ENCODE measurements at places on chromosomes 7 and 10. TPM values are rescaled to one million over a fixed set of nuclear protein-coding genes. Genes with fewer than 3 reads are reported as not detected.

- H3K4me3 ChIP-seq: no peak overlapping the region
- H3K27me3 ChIP-seq: no peaks in the 10 kb centered on the region
- H3K27ac ChIP-seq: no peak overlapping the region
- H3K4me1 ChIP-seq: no peaks in the 10 kb centered on the region
- H3K36me3 ChIP-seq: no peaks in the 10 kb centered on the region
- no peak for DNase-seq
These were observed 18.9 kb downstream of the BHLHA15 start for GRCh38 chr7:98229991-98230745.

DNA sequence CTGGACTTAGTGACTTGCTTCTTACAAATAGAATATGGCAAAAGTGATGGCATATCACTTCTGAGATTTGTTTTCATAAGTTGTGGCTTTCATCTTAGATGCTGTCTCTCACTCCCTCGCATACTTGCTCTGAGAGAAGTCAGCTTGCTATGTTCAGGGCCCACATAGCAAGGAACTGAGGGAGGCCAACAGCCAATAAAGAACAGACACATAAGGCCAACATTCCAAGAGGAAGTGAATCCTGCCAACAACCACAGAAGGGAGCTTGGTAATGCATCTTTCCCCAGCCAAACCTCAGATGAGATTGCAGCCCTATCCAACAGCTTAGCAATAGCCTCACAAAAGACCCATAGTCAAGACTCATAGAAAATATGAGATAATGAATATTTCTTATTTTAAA is 39.2 kb upstream of the DMTF1 start:
- H3K27me3 ChIP-seq: peaks cover 11% of the 10 kb centered on the region
- no peak overlapping the region for H3K4me3 ChIP-seq
- peaks cover 2% of the 10 kb centered on the region for H3K4me1 ChIP-seq
- no peak overlapping the region for H3K27ac ChIP-seq

- H3K36me3 ChIP-seq: no peaks in the 10 kb centered on the region
- no peak overlapping the region for H3K4me3 ChIP-seq
- H3K27ac ChIP-seq: no peak overlapping the region
- H3K27me3 ChIP-seq: peaks cover 4% of the 10 kb centered on the region
- no peaks in the 10 kb centered on the region for H3K4me1 ChIP-seq
These were observed 86.8 kb upstream of the CSTF2T start for GRCh38 chr10:51786016-51786683.

- DNase-seq: no peak
- H3K4me3 ChIP-seq: no peak overlapping the region
- peaks cover 72% of the 10 kb centered on the region for H3K36me3 ChIP-seq
- no peaks in the 10 kb centered on the region for H3K27me3 ChIP-seq
- H3K4me1 ChIP-seq: peaks cover 40% of the 10 kb centered on the region
- no peak overlapping the region for H3K27ac ChIP-seq
These were observed 29.3 kb upstream of the CRYGN start for GRCh38 chr7:151469281-151469680.

- DNase-seq: peak; percentile 26
- H3K27ac ChIP-seq: no peak overlapping the region
- peaks cover 56% of the 10 kb centered on the region for H3K4me1 ChIP-seq
- no peak overlapping the region for H3K4me3 ChIP-seq
These were observed 34.5 kb downstream of the SMURF1 start for GRCh38 chr7:99109108-99110051.

- H3K27ac ChIP-seq: no peak overlapping the region
- no peak for DNase-seq
- H3K36me3 ChIP-seq: no peaks in the 10 kb centered on the region
- H3K4me1 ChIP-seq: no peaks in the 10 kb centered on the region
- H3K4me3 ChIP-seq: no peak overlapping the region
These were observed 208.8 kb downstream of the KCNMA1 start for GRCh38 chr10:77428691-77429395.

GRCh38 chr7:100589341-100589947 is 3.3 kb downstream of the FBXO24 start:
- H3K27me3 ChIP-seq: peaks cover 8% of the 10 kb centered on the region
- H3K27ac ChIP-seq: no peak overlapping the region
- peaks cover 7% of the 10 kb centered on the region for H3K4me1 ChIP-seq
- H3K4me3 ChIP-seq: no peak overlapping the region
- H3K36me3 ChIP-seq: no peaks in the 10 kb centered on the region

GRCh38 chr10:122490268-122490667 is 28.9 kb downstream of the HTRA1 start:
- no peaks in the 10 kb centered on the region for H3K36me3 ChIP-seq
- peaks cover 11% of the 10 kb centered on the region for H3K27me3 ChIP-seq
- H3K4me1 ChIP-seq: peaks cover 15% of the 10 kb centered on the region
- H3K27ac ChIP-seq: no peak overlapping the region

DNA sequence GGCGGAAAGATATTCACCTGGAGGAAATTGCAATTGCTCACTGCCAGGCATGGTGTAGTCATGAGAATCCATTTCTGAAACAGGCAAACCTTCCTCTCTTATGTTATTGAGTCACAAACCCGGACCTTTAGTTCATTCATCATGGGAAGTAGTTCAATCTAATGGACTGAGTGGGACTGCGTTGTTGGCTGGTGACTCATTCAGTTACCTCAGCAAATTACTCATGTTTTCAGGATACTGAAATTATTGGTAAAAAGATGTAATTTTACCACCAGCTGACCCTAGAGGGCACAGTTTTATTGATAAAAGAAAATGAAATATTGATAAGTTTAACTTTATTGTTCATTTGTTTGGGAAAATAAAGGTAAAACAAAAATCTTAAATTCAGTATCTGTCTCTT is 1194.4 kb upstream of the SORCS1 start:
- H3K27ac ChIP-seq: no peak overlapping the region
- no peaks in the 10 kb centered on the region for H3K36me3 ChIP-seq
- no peak overlapping the region for H3K4me3 ChIP-seq
- H3K27me3 ChIP-seq: no peaks in the 10 kb centered on the region
- H3K4me1 ChIP-seq: no peaks in the 10 kb centered on the region
- no peak for DNase-seq

DNA sequence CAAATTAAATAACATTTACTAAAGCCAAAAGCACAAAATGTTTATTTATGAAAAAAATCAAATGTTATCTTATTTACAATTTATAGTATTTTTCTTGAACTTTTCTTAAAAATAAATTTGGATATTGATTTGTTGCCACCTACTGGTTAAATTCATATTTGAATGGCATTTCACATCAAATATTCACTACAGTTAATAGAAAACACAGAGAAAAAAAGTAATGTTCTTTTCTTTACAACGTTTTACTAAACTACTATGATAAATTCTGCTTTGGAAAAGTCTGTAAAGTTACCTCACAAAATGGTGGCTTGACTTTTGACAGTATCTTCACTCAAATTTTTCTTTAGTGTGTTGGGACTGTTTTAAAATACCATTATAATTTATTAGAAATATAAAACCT is 52.7 kb downstream of the SRPK2 start:
- no peaks in the 10 kb centered on the region for H3K27me3 ChIP-seq
- H3K36me3 ChIP-seq: no peaks in the 10 kb centered on the region
- no peak overlapping the region for H3K27ac ChIP-seq
- peaks cover 17% of the 10 kb centered on the region for H3K4me1 ChIP-seq

DNA sequence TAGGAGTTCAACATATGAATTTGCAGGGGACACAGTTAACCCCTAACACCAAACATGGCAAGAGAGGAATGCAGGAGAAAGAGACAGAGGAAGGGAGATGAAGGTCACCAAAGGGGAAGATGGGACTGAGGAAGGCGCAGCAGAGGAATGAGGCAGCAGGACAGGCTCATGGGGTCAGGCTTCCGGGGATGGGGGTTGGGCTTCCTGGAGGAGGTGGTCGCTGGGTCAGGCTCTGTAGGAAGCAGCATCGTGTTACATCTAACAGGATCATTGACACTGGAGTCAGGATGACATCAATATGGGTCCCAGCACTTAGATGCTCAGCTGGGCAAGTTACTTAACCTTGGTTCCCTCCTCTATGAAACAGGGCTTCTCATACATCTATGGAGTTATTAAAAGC is 113.2 kb downstream of the NPTX2 start:
- no peaks in the 10 kb centered on the region for H3K36me3 ChIP-seq
- no peak for DNase-seq
- H3K4me1 ChIP-seq: no peaks in the 10 kb centered on the region
- H3K4me3 ChIP-seq: no peak overlapping the region
- H3K27ac ChIP-seq: no peak overlapping the region

DNA sequence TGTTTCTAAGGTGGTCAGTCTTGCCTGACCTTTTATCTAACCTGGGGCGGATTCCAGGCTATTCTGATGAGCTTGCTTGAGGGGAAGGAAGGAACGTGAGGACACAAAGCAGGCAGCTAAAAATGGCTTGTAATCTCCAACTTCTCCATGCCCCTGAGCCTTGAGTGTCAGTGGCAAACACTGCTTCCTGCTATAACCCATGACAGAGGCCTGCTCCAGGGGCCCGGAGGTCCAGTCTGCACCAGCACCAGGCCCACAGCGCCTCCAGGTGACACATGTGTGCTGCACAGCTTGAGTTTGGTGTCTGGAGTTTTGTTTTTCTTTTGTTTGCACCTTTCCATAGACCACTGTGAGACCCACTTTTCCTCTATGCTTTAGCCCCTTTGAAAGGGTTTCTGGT is 207.9 kb downstream of the PAXIP1 start:
- no peaks in the 10 kb centered on the region for H3K36me3 ChIP-seq
- no peak overlapping the region for H3K4me3 ChIP-seq

DNA sequence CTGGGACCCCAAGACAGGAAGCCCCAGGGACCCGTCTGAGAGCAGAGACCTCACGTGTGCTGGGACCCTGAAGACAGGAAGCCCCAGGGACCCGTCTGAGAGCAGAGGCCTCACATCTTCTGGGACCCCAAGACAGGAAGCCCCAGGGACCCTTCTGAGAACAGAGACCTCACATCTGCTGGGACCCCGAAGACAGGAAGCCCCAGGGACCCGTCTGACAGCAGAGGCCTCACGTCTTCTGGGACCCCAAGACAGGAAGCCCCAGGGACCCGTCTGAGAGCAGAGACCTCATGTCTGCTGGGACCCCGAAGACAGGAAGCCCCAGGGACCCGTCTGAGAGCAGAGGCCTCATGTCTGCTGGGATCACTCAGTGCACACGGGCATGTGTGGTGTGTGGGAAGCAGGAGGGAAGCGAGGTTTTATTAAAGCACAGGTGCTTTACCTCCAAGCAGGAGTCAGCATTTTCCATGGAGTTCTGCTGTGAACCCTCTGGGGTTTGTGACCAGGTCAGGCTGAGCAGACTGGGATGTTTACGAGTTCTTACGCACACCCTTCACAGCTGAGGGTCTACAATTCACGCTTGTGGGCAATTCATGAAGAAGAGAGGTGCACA is 590.6 kb downstream of the DNAJB6 start:
- peaks cover 3% of the 10 kb centered on the region for H3K36me3 ChIP-seq
- no peak for DNase-seq
- H3K27ac ChIP-seq: no peak overlapping the region
- H3K4me3 ChIP-seq: no peak overlapping the region
- H3K4me1 ChIP-seq: peaks cover 22% of the 10 kb centered on the region

DNA sequence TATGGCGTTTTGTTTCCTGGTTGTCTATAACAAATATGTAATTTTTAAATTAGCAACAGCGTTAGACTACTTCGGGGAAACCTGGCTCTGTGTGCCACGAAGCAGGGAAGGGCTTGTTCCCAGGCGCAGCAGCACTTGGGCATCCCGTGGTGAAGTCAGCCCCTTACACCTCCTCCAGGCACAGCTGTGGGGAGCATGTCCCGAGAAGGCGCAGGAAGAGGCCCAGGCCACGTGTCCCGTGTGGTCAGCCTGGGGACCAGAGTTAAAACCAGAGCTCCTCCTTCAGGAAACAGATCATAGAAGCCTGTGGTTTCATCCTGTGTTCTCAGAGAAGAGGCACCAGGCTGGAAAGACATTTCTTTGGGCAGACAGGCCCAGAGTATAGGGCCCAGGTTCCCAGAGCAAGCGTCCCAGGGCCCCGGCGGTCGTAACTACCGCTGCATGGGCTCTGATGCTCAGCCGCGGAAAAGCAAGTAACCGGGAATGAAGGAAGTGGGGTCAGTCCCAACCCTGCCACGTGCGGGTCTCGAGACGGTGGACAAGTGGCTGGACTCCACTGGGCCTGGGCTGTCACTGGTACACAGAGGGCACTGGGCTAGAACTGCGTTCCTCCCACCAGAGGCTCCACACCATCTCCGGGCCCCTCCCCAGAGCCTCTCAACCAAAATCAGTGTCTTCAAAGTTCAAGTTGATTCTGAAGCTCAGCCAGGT is 7.1 kb downstream of the NUDT1 start:
- no peaks in the 10 kb centered on the region for H3K27me3 ChIP-seq
- peak; percentile 26 for DNase-seq
- H3K36me3 ChIP-seq: peaks cover 14% of the 10 kb centered on the region

DNA sequence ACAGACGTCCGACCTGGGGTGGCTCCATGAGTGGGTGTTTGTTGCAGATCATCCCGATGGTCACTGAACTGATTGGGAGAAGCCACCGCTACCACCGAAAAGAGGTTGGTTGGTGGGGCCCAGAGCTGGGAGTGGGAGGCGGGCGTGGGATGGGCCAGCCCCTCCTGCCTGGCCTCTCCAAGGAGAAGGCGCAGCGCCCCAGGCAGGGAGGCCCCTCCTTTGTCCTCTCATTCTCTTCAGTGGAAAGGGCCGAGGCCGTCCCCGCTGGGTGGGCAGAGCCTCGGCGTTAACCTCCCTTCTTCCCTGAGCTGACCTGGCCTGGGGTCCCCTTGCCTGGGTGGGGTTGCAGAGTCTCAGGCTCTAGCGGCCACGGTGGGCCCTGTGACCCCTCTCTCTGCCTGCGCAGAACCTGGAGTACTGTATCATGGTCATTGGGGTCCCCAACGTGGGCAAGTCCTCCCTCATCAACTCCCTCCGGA is 5.2 kb downstream of the MTG1 start:
- H3K27ac ChIP-seq: no peak overlapping the region
- no peak for DNase-seq
- H3K27me3 ChIP-seq: no peaks in the 10 kb centered on the region
- H3K36me3 ChIP-seq: peaks cover 45% of the 10 kb centered on the region
- H3K4me1 ChIP-seq: peaks cover 38% of the 10 kb centered on the region
- H3K4me3 ChIP-seq: no peak overlapping the region

GRCh38 chr10:71597821-71598498 is 121.6 kb downstream of the C10orf105 start:
- peaks cover 11% of the 10 kb centered on the region for H3K4me1 ChIP-seq
- no peaks in the 10 kb centered on the region for H3K36me3 ChIP-seq
- H3K27me3 ChIP-seq: no peaks in the 10 kb centered on the region

GRCh38 chr10:87935290-87936141 is 72.1 kb downstream of the PTEN start:
- peaks cover 32% of the 10 kb centered on the region for H3K4me1 ChIP-seq
- H3K4me3 ChIP-seq: no peak overlapping the region
- DNase-seq: no peak
- no peak overlapping the region for H3K27ac ChIP-seq
- no peaks in the 10 kb centered on the region for H3K27me3 ChIP-seq
- peaks cover 36% of the 10 kb centered on the region for H3K36me3 ChIP-seq

Gene AEBP1
- 38.3 TPM for total RNA-seq

Gene NANOS1
- total RNA-seq: not detected

Gene ANKRD1
- total RNA-seq: not detected

Gene SLC29A3
- total RNA-seq: 4.3 TPM

Gene CRYGN
- 0.74 TPM for total RNA-seq

Gene DTX2
- total RNA-seq: 16.4 TPM

Gene RAMP3
- not detected for total RNA-seq

Gene HOXA6
- not detected for total RNA-seq

Gene CCDC3
- 0.14 TPM for total RNA-seq

Gene ADAM22
- 3.5 TPM for total RNA-seq

Gene DIP2C
- 0.54 TPM for total RNA-seq

Gene CHRM2
- not detected for total RNA-seq
